Natural killer cell (primary cell): ENCODE measurements at places on chromosomes 3 and 15. TPM values are rescaled to one million over a fixed set of nuclear protein-coding genes. Genes with fewer than 3 reads are reported as not detected.

C3orf18 gene
- 15.3 TPM for total RNA-seq

LRRC31 gene
- total RNA-seq = not detected

FGF12 gene
- not detected for total RNA-seq

TRH gene
- total RNA-seq = not detected

CPNE4 gene
- not detected for total RNA-seq

SPATA12 gene
- not detected for total RNA-seq

DNAH1 gene
- 72.3 TPM for total RNA-seq

- DNase-seq = no peak
- no peak overlapping the region for H3K4me3 ChIP-seq
- H3K36me3 ChIP-seq = peaks cover 22% of the 10 kb centered on the region
- peaks cover 22% of the 10 kb centered on the region for H3K4me1 ChIP-seq
Observed at GRCh38 chr3:184366619-184367289, 5.2 kb downstream of the POLR2H start.

DNA sequence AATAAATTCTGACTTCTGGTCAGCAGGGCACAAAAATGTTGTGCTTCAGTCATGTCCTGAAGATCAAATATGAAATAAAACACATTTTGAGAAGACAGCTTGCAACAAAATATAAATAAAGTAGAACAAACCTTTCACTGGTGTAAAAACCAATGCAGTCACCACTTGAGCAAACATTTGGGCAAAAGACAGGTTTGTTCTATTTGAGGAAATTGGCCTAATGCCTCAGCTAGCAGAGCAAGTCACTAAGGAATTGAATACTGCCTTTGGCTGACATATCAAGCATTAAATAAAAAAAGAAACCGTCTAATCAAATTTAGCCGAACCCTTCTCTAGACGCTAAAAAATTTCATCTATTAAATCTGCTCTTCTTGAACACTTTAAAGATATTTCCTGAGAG, 475.4 kb upstream of the CNTN3 start:
- no peak overlapping the region for H3K4me3 ChIP-seq
- H3K27ac ChIP-seq = no peak overlapping the region
- DNase-seq = no peak
- no peaks in the 10 kb centered on the region for H3K36me3 ChIP-seq
- no peaks in the 10 kb centered on the region for H3K27me3 ChIP-seq

GRCh38 chr3:126944089-126944965, 38.6 kb upstream of the PLXNA1 start:
- H3K4me1 ChIP-seq = no peaks in the 10 kb centered on the region
- H3K4me3 ChIP-seq = no peak overlapping the region
- no peak for DNase-seq

- H3K4me1 ChIP-seq = no peaks in the 10 kb centered on the region
- no peak for DNase-seq
- no peaks in the 10 kb centered on the region for H3K36me3 ChIP-seq
- no peak overlapping the region for H3K4me3 ChIP-seq
Observed at GRCh38 chr15:48717458-48717857, 71.9 kb upstream of the FBN1 start.

DNA sequence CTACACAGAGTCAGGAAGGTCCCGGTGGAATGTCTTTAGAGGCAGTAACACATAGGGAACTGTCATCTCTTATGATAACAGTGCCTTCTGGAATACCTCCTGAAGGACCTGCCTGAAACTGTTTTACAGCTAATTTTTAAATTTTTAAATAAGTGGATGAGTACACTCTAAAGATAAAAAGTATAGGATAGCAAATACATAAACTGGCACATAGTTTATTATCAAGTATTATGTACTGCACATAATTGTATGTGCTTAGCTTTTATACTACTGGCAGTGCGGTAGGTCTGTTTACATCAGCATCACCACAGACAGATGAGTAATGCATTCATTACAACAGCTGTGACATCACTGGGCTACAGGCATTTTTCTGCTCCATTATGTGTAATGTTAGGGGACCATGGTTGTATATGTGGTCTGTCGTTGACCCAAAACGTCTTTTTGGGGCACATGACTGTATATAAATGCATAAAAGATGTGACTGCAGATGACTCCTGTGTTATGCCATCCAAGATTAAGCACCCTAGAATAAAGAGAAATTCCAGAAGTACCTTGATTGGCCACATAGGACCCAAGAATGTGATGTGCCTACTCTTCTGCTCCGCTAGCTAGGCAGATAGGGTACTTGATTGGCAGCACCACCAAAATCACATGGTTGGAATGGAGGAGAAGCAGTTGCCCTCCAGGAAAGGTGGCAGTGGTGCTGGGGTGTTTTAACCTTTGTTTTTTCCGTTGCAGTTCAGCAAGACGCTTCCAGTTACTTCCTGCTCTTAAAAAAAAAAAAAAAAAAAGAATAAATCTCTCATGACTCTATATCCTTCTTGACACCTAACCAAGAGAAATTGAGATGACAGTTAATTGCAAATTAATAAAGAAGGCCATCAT, 3.3 kb downstream of the VPS8 start:
- DNase-seq = no peak
- no peaks in the 10 kb centered on the region for H3K27me3 ChIP-seq
- H3K36me3 ChIP-seq = peaks cover 3% of the 10 kb centered on the region
- peaks cover 8% of the 10 kb centered on the region for H3K4me1 ChIP-seq
- H3K27ac ChIP-seq = no peak overlapping the region

DNA sequence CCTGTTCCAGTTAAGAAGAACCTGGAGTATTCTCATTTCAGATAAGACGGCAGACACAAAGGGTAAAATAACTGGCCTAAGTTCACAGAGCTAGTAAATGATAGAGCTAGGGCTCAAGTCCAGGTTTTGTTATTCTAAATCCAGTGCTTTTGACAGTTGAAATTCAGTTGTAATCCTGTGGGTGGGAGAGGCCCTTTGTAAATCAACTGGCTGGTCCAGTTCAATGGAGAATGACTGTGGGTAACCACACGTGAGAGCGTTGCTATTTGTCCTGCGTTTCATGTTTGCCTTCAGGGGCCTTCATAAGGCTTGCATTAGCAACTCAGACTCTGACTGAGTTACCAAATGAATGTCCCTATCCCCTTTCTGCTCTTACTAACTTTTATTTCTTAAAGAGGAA, 24.2 kb upstream of the CD96 start:
- DNase-seq = no peak
- no peak overlapping the region for H3K4me3 ChIP-seq
- H3K27me3 ChIP-seq = no peaks in the 10 kb centered on the region
- H3K36me3 ChIP-seq = no peaks in the 10 kb centered on the region
- no peaks in the 10 kb centered on the region for H3K4me1 ChIP-seq

DNA sequence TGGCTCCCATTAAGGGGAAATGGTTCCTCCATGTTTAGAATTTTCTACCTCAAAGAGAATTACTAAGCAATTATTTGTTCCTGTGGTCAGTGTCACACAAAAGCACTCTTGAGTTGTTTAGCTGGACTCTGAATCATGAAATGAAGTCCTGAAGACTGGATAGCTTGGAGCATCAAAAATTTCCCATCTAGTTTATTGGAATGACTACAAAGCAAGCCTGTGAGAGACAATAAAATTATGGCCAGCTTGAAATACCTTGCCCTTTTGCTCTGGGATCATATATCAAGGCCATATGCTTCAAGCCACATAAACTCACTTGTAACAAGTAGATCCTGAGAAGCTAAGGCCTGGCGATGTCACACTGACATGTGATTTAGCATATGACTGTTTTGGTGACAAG, 292.3 kb downstream of the TIGIT start:
- no peaks in the 10 kb centered on the region for H3K4me1 ChIP-seq
- no peak overlapping the region for H3K27ac ChIP-seq
- no peaks in the 10 kb centered on the region for H3K36me3 ChIP-seq
- no peak overlapping the region for H3K4me3 ChIP-seq
- H3K27me3 ChIP-seq = no peaks in the 10 kb centered on the region

GRCh38 chr3:143241481-143241951, 121.9 kb downstream of the CHST2 start:
- H3K27me3 ChIP-seq = no peaks in the 10 kb centered on the region
- no peaks in the 10 kb centered on the region for H3K36me3 ChIP-seq
- peak overlapping the region; percentile 34 for H3K27ac ChIP-seq
- peaks cover 28% of the 10 kb centered on the region for H3K4me1 ChIP-seq
- H3K4me3 ChIP-seq = no peak overlapping the region

GRCh38 chr15:91021516-91022074, 799 bp downstream of the VPS33B start:
- no peaks in the 10 kb centered on the region for H3K27me3 ChIP-seq
- H3K4me3 ChIP-seq = peak overlapping the region; percentile 99
- H3K27ac ChIP-seq = peak overlapping the region; percentile 79
- H3K4me1 ChIP-seq = peaks cover 12% of the 10 kb centered on the region
- peaks cover 1% of the 10 kb centered on the region for H3K36me3 ChIP-seq

DNA sequence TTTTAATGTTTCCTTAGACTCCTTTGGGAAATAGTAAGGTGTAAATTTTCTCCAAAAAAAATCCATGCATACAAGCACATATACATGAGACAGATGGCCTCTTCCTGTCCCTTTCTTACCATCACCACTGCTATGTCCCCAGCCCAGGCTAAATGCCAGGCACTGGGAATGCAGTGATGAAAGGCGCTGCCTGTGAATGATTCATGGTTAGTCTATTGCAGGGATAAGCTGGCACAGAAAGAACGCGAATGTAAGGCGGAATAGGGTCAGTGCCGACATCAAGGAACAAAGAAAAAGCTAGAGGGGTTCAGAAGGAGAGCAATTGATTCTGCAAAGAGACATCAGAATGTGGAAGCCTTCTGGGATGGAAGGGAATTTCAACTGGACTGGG, 36.2 kb upstream of the CFAP161 start:
- no peak overlapping the region for H3K4me3 ChIP-seq
- DNase-seq = no peak
- peaks cover 7% of the 10 kb centered on the region for H3K4me1 ChIP-seq
- H3K36me3 ChIP-seq = no peaks in the 10 kb centered on the region
- H3K27ac ChIP-seq = no peak overlapping the region

DNA sequence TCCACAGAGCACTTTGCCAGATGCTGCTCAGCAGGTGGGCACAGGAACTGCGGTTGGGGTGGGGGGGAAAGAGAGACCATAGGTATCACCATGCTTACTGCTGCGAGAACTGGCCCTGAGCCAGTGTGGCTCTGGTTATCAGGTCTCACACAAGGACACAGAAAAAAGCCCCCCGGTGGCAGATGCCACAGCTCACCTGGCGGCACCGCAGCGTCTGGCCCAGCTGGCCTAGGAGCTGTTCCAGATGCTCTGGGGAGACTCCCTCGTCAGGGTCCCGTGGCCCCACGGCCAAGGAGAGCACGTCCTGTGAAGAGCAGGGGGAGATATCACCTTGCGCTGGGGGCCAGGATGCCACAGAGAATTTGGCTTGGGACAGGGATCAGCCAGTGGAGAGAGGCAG, 10.8 kb downstream of the CDAN1 start:
- no peak for DNase-seq
- H3K4me1 ChIP-seq = no peaks in the 10 kb centered on the region
- no peak overlapping the region for H3K4me3 ChIP-seq
- H3K36me3 ChIP-seq = peaks cover 66% of the 10 kb centered on the region
- H3K27me3 ChIP-seq = no peaks in the 10 kb centered on the region

- no peaks in the 10 kb centered on the region for H3K4me1 ChIP-seq
- H3K27ac ChIP-seq = no peak overlapping the region
- H3K4me3 ChIP-seq = no peak overlapping the region
Observed at GRCh38 chr3:186316666-186317260, 45.3 kb downstream of the DGKG start.

GRCh38 chr3:114675104-114675503, 381.3 kb downstream of the TIGIT start:
- H3K4me1 ChIP-seq = no peaks in the 10 kb centered on the region
- H3K4me3 ChIP-seq = no peak overlapping the region
- DNase-seq = no peak
- no peak overlapping the region for H3K27ac ChIP-seq

- H3K27ac ChIP-seq = no peak overlapping the region
- no peak for DNase-seq
- no peaks in the 10 kb centered on the region for H3K36me3 ChIP-seq
- peaks cover 76% of the 10 kb centered on the region for H3K27me3 ChIP-seq
- peaks cover 26% of the 10 kb centered on the region for H3K4me1 ChIP-seq
Observed at GRCh38 chr15:52785672-52786406, 4.3 kb downstream of the ONECUT1 start.
